ENCODE measurements at places on chromosomes 13 and 19.

GRCh38 chr13:27621116-27621365 is 651 bp upstream of the POLR1D start:
- no peak for DNase-seq

DNA sequence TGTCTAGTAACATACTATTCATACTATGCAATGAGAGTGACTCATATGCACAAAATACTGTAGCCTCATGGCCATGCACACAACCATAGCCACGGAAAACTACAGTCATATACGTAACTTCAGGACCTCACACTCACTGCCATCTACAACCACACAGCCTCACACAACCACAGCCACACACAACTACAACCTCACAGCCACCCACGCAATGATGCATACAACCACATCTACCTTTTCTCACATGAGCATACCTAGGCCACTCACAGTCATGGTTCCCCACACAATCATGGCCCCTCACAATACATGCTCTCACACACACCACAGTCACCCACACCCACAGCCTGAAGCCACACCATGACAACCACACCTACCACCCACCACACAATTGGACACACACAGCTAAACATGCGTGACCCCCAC is 8.7 kb upstream of the TNFSF14 start:
- no peak for DNase-seq

DNA sequence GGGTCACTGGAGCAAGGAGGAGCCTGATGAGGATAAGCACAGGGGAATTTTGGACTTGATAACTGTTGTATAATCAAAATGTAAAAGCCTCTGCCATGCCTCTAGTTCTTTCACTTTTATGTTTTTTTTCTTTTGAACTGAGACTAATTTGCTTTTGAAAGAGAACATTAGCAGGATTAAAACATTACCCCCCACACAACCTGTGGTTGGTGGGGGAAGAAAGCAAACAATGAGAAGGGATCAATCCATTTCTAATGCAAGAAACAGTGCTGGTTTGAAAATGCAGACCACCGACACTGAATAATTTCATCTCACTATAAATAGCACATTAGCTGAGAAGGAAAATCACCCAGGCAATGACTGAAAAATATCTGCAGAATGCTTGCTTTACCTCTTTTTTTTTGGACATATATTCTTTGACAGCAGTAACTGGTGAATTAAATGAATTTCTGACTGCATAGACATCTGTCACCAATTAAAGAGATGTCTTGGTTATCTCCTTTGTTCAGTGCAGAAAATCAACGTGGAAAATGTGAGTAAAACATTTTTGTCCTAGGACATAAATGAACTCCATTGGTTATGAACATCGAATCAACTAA is 48.6 kb upstream of the TRPC4 start:
- no peak for DNase-seq

DNA sequence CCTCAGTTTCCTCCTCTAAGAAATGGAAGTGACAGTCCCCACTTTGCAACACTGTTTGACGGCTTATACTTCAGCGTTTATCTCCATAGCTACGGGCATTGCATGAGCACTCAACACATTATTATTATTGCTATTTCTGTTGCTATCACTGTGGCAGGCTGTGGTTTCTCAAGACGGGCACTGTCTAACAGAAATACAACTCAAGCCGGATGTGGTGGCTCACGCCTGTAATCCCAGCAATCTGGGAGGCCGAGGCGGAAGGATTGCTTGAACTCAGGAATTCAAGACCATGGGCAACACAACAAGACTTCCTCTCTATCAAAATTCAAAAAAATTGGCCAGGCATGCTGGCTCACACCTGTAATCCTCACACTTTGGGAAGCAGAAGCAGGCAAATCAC is 4.9 kb upstream of the ZSWIM4 start:
- no peak for DNase-seq

GRCh38 chr19:38120471-38121025 is 103.5 kb downstream of the DPF1 start:
- DNase-seq = no peak

GRCh38 chr19:30498707-30499106 is 126.5 kb downstream of the ZNF536 start:
- DNase-seq = no peak

GRCh38 chr19:10395917-10396316 is 7.4 kb downstream of the CDC37 start:
- no peak for DNase-seq

- no peak for DNase-seq
These were observed 21.2 kb downstream of the PPP5C start for GRCh38 chr19:46368116-46368515.

DNA sequence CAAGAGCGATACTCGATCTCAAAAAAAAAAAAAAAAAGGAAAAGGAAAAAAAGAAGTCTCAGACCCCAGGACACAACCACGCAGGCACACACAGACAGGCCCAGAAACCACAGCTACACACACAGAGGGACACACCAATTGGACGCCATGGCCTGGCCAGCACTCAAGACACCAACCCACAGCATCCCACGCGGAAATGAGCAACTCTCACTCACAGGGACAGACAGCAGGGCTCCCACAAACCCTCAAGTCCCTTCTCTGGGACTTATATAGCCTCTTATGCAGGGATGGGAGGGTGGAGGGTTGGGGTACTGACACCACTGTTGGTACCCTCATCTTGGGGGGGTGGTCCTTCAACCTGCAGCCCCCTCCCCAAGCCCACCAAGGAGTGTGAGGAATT is 5.9 kb downstream of the NOTCH3 start:
- no peak for DNase-seq

GRCh38 chr19:32823747-32824102 is 45.8 kb downstream of the SLC7A9 start:
- no peak for DNase-seq

- DNase-seq = peak; percentile 85
These were observed 13.6 kb downstream of the IER2 start for GRCh38 chr19:13163609-13164342.

GRCh38 chr13:66264971-66265370 is 965.2 kb downstream of the PCDH9 start:
- no peak for DNase-seq

DNA sequence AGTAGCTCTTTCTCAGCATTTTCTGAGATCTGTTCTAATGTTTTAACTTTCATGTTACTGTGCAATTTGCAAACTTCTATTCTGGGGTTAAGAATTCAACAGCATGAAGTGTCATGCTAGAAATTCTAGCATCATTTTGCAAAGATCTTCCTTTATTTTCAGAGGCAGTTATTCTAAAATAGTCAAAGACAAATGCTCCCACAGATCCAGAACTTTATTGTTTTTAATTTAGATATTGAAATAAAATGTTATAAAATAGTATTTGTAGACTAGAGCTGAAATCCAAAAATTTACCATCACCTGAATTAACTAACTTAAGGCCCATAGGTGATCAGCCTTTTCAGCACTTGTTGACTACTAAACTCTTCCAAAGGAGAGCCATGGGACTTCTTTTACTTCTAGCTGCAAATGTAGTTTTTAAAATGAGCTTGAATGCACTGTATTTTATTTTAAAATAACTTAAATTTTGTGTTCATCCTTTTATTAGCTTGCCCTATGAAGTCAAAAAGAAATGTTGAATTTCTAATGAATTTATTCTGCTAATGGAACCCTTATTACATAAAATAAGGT is 3.2 kb downstream of the MAB21L1 start:
- no peak for DNase-seq

DNA sequence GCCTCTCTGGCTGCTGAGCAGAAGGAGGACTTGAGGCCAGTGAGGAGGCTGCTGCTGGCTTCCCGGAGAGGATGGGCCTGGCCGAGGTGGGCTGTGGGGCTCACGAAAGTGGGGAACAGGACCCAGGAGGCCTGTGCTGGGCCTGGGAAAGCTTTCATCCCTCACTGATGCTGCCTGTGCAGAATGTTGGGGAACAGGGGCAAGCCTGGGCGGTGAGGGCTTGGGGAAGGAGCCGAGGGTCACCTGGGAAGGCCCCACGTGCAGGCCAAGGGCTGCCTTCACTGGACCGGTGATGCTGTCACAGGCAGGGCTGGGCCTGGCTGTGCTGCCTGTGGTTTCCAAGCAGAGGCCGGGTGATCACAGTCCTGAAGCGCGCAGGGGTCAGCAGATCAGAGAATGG is 9.4 kb downstream of the AP1M1 start:
- no peak for DNase-seq

DNA sequence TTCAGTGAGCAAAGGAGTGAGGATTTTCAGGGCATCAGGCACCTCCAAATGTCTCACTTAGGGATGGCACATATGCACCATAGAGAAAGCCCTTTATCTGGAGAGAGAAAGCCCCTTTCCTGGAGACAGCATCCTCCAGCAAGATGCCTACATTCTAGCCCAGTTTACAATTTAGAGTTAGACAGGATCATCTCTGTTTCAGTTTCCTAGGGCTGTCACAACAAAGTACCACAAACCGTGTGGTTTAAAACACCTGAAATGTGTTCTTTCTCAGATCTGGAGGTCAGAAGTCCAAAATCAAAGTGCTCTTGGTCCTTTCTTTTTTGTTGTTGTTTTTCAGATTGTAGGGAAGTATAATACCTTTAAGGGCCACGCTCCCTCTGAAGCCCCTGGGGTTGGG is 61.8 kb downstream of the MBNL2 start:
- DNase-seq = no peak

DNA sequence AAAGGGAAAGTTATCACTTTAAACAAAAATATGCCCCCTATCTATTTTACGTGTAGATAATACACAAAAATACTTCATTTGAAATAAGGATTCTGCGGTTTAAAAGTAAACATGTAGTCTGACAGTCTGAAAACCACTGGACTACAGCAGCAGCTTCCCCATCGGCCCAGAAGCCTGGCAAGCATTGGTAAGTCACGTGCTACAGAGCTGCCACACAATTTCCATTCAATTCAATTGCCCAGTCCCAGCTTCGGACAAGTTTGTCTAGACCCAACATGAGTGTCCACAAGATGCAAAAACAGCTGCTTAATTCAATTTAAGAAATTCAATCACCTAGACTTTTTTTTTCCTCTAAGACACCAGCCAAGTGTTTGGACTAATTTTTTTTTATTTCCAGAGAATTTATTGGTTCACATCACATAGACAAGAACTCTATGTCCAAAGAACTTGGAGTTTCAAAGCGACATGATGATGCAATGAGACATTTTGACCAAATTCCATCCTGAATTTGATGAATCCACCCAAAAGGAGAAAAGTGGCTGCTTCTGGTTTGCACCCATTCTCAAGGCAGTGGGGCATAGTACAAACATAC is 458.9 kb downstream of the COG6 start:
- DNase-seq = no peak

DNA sequence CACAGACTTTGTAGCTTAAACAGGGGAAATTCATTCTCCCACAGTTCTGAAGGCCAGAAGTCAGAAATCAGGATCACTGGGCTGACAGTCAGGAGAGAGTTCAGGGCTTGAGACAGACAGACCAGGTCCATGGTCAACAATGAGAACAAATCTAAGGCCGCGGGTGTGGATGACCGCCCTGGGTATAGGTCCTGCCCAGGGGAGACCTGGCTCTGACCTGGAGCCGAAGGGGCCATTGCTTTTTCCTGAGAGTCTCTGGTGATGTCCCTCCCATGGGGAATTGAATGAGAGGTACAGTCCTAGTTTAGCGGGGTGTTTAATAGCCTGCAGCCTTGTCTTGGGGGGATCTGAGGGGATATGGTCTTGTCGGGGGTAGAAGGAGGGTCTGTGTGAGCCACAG is 25.2 kb upstream of the FBL start:
- DNase-seq = no peak

- DNase-seq = no peak
These were observed 14.4 kb upstream of the F2RL3 start for GRCh38 chr19:16874250-16874977.

DNA sequence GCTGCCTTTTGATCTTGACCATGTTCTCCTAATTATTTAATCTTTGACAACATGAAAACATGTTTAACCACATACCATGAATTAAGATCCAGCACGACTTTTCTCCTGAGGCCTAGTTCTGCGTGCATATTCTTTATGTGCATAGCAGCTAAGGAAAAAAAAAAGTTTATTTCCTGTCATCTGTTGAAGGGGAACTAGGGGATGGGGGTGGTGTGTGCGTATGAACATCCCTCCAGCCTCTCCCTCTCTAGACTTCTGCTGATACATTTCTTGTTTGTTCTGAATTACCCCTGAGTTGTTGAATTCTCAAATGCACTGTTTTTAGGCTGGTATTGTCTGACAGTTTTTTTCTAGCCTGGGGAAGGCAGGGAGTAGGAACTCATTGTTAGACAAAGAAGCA is 543.3 kb downstream of the FGF9 start:
- DNase-seq = no peak

DNA sequence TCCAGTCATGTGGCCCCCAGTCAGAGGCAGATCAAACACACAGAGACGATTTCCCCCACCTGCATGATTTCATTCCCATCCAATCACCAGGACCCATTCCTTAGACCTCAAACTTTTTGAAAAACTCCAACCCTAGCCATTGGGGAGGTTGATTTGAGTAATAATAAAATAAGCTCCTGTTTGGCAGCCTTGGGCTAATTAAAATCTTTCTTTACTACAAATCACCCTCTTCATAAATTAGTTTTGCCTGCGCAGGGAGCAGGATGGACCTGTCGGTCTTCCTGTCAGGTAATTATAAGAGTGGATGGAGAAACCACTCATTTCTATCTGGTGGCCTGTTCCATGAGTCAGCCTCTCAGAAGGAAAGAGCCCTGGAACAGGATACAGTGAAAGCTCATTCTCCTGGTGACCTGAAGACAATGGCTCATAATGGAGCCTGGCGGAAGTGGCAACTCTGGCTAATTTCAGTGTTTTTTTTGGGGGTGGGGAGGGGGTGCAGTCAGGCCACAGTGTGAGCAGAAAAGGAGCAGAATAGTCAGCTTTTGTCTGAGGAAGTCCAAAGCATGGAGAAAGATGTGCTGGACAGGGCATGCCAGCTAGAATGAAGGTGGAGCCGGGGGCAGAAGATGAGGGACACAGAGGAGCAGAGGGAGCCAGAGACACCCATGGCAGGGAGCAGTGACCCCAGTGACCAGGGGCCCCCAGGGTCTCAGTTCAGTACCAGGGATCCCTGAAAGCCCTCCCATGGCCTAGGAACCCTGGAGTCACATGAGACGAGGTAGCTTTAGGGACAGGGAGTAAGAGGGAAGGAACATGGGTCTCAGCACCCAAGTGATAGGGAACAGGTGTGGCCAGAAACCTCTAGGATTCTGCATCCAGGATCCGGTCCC is 31.8 kb upstream of the PSG9 start:
- DNase-seq = no peak

DNA sequence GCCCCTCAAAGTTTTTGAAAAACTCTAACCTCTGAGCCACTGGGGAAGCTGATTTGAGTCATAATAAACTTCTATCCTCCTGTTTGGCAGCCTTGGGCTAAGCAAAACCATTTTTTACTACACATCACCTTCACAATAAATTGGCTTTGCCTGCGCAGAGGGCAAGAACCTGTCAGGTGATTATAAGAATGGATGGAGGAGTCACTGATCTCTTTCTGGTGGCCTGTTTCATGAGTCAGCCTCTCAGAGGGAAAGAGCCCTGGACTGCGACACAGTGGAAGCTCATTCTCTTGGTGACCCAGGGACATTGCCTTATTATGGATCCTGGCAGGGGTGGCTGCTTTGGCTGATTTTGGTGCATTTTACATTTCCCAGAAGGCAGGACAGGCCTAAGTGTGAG is 17.5 kb upstream of the PSG9 start:
- no peak for DNase-seq

GRCh38 chr19:5445561-5446055 is 9.6 kb upstream of the ZNRF4 start:
- DNase-seq = no peak

GRCh38 chr13:97111756-97112155 is 110.4 kb upstream of the MBNL2 start:
- no peak for DNase-seq
